ENCODE measurements at places on chromosomes 2 and 18.

DNA sequence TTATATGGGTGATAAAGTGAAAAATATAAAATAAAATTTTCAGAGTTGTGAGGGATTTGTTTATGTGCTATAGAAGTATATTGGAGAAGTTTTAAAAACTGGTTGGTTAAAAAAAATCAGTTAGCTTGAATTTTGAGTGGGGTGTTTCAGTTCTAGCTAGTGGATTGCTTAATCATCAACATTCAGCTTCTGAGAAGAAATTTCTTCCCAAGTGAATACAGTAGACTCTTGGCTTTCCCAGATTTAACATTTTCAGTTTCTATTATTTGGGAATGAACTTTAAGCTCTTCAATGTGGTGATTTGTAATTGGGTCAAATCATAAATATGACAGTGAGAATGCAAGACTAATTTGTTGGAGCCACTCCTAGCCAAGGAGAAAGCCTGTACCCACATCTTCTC is 120.8 kb downstream of the PLCL1 start:
- no peak for DNase-seq

DNA sequence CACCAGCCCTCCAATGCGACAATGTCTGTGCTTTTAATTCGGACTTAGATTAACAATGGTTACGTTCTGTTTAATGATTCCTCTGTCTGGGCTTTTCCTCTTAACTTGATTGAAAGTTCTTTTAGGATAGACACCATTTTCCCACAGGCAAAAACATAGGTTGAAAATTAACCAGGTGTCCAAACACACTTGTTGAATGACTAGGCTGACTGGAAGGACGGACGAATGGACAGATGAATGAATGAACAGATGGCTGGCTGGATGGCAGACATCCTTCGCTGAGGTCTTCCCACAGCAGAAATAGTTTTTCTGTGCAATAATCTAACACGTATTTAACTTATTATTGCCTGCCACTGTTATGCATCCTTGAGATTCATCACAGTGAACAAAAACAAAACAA is 298.8 kb downstream of the SRBD1 start:
- DNase-seq: no peak

GRCh38 chr2:241933179-241933911 is 63.8 kb downstream of the RTP5 start:
- DNase-seq: no peak

DNA sequence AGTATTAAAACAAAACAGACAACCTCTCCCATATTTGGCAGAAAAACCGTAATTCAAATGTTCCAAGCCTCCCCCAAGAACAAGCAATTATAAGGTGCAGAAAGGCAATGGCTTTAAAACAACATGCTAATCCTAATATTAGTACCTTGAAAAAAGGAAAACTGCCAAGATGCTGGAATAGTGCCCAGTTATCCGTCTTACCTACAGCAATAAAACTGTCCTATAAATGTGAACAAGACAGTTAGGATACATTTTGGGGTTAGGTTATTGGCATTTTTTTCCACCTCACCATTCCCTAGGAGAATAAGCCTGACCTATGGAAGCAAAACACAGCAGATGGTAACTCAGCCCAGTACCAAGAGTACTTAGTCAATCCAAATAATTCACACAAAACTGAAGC is 83.2 kb downstream of the TCF4 start:
- DNase-seq: no peak

DNA sequence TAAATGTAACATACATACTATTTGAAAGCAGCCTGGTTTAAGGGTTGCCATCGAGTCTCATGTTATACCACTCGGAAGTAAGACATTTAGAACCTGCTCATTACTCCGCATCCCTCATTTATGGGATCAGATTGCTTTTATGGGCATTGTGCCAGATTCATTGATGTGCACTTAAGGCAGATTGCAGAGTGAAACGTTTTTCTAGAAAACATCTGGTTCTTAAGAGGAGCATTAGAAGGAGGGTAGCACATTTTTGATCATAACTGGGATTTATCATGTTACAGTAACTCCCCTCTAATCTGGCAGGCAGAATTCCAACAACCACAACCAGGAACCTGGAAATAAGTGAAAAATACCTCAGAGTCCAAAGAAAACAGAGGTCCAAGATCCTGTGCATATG is 74.2 kb upstream of the GALNT3 start:
- no peak for DNase-seq

GRCh38 chr2:161825429-161825828 is 201.2 kb downstream of the SLC4A10 start:
- no peak for DNase-seq

DNA sequence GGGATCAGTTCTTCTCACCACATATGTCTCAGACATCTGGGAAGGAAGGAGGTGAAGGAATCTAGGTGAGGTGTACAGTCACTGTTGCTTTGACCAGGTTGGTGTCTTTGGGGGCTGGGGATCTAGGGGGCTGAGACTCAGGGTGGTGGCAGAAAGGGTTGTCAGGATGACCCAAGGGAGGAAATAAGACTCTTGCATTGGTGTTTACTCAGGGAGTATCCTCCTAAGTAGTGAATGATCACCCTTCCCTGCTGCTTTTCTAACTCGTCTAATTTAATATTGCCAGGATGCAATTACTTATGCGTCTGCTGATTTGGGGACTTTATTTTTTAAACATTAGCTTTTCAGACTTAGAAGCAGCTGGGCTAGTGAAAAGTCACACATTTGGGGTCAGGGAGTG is 127.8 kb upstream of the SIX3 start:
- DNase-seq: no peak

- DNase-seq: no peak
These were observed 98.2 kb upstream of the DTNA start for GRCh38 chr18:34611904-34612303.

DNA sequence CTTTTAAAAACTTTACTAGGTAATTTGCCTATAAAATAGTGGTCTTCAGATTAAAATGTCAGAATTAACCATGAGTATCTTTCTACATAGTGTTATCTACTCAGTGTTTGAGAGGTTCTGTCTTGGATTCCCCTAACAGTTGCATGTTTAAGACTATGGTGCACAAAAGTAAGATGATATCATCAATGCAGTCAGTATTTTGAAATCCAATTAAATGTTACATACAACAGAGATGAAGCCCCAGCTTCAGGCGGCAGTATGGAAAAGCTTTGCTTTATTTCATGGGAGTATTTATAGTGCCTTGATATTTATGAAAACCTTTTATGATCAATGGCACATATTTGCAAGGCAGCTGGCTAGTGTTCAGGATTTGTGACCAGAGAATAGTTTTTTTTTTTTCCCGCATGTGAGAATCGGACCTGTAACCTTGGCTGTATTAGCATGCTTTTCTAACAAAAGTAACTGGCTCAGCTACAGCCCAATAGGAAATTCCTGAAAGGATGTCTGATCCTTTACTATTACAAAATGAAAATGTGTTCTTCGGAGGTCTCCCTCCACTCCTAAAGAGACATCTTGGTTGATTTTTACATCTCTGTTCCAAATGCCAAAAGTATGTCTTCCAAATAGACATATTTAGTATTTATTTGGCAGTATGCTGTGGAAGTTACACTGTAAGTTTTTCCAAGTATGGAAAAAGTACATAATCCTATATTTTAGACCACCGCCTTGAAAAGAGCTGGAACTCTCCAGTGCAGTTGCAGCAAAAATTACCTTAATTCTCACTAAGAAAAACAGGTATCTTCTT is 319.3 kb upstream of the UBE2E3 start:
- no peak for DNase-seq

- DNase-seq: no peak
These were observed 286.5 kb upstream of the SLC14A2 start for GRCh38 chr18:45328811-45329210.

DNA sequence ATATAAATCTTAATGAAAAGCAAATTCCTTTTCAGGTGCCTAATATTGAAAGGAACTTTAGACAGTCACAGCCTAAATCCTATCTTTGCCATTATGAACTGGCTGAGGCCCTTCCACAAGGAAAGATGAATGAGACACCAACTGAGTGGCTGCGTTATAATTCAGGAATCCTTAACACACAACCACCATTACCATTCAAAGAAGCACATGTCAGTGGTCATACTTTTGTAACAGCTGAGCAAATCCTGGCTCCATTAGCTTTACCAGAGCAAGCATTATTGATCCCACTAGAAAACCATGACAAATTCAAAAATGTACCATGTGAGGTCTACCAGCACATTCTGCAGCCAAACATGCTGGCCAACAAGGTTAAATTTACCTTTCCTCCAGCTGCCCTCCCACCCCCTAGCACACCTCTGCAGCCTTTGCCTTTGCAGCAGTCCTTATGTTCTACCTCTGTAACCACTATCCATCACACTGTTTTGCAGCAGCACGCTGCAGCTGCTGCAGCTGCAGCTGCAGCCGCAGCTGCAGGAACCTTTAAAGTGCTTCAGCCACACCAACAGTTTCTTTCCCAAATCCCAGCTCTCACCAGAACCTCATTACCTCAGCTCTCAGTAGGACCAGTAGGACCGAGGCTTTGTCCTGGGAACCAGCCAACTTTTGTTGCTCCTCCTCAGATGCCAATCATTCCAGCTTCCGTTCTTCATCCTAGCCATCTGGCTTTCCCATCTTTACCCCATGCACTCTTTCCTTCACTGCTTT is 340.1 kb downstream of the ZNF804A start:
- no peak for DNase-seq

DNA sequence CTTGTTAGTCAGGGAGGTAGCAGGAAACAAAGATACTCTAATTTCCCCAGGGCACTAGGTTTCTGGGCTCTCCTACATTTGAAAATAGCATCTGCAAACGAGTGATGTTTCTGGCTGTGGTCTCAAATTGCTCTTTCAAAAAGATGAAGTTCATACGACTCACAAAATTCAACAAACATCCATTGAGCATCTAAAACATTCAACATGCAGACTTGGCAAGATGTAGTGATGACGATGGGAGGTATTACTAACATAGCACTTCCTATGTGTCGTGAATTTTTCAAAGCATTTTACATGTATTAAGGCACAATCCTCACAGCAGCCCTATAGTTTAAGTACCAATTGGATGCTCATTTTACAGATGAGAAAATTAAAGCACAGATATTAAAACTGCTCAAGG is 5.2 kb downstream of the CCBE1 start:
- no peak for DNase-seq

GRCh38 chr2:98545591-98545990 is 62.7 kb downstream of the COA5 start:
- DNase-seq: no peak

- DNase-seq: peak; percentile 33
These were observed 51.6 kb downstream of the SLC66A2 start for GRCh38 chr18:79899609-79900445.

- DNase-seq: no peak
These were observed 104.9 kb downstream of the TGIF1 start for GRCh38 chr18:3554811-3555427.

DNA sequence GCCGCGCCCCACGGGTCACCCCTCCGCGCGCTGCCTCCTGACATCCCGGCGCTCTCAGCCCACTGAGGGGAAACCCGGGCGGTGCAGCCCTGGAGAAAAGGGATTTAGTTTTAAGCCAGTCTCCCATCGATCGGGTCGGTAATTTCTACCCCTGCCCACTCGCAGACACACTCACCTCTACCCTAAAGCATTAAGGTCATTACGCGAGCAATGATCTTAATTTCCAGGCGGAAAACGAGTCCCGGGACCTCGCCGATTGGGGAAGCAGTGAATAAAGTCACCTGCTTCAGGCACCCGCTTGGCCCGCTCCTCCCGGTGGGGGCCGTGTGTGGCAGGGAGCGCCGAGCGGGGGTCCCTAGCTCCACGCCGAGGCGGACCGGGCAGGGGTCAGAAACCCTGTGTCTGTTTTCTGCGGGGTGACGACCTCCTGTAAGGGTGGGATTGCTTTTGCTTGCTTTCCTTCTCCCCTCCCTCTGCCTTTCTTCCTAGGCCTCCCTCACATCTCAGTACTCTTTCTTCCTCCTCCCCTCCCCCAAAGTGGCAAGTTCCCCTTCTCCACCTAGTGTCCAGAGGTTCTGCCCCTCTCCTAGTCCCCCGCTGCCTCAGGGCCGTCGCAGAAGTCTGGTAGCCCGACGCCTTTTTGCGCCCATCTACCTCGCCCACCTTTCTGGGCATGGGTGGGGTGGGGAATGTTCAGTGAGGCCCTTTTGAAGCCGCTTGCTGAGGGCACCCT is 142.6 kb downstream of the MEIS1 start:
- no peak for DNase-seq

DNA sequence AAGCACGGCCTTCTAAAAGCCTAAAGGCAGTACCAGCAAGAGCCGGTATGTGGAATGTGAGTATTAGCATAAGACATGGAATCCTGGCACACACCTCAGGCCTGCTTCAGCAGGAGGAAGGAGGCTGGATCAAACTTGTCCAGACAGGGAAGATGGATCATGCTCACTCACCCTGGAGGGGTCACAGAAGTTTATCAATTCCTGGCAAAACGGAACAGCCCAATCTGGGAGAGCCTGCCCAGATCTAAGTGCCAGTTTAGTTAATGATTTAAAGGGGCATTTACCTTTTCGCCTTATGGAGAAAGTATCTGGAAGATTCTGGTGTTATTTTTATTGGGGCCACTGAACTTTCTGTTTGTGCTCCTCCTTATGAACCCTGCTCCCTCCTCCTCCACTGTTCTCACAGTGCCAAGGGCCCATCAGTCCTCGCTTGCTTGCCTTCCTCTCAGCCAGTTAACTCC is 58.3 kb upstream of the NFE2L2 start:
- no peak for DNase-seq

DNA sequence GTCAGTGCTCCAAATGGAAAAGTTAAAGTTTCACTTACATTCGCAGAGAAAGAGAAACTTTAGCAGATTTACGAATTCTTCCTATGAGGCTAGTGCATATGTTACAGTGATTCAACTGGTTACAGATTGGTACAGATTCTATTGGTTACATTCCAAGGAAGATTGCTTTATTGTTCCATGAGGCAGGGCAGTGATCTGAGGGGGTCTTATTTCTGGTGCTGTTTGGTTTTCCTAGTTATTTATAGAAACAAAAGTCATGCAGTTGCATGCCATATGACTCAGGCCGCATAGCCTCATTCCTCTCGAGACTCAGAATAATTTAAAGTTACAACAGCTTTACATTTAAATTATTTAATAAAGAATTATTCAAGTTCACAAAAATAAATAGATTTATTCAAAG is 385.4 kb upstream of the SYT4 start:
- no peak for DNase-seq

GRCh38 chr2:66541646-66542045 is 106.7 kb downstream of the MEIS1 start:
- no peak for DNase-seq

All from activated CD8-positive, alpha-beta memory T cell treated with anti-CD3 and anti-CD28 coated beads for 24 hours (primary cell).